ENCODE measurements at places on chromosomes 5 and 9.

GRCh38 chr5:137858223-137858916, 9.3 kb upstream of the MYOT start:
- no peak for DNase-seq

DNA sequence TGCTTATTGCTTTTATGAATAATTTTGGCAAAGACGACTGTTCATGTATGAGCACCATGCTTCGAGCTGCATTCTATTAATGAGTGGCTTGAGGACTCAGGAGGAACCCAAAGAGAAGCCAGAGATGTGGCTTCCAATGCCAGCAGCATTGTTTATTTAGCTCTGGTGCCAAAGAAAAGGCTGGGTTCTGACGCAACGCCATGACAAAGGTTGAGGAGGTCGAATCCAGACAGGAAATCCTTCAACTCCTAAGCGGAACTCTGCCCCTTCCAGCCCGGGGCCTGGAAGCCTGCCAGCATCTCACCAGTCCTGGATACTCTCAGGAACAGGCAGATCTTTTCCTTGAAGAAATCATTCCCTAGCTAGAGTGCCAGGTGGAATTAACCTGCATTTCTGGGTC, 104.4 kb downstream of the ARHGAP26 start:
- DNase-seq = peak; percentile 54

- no peak for DNase-seq
Measured at GRCh38 chr5:176875783-176876505, 23.2 kb downstream of the HK3 start.

DNA sequence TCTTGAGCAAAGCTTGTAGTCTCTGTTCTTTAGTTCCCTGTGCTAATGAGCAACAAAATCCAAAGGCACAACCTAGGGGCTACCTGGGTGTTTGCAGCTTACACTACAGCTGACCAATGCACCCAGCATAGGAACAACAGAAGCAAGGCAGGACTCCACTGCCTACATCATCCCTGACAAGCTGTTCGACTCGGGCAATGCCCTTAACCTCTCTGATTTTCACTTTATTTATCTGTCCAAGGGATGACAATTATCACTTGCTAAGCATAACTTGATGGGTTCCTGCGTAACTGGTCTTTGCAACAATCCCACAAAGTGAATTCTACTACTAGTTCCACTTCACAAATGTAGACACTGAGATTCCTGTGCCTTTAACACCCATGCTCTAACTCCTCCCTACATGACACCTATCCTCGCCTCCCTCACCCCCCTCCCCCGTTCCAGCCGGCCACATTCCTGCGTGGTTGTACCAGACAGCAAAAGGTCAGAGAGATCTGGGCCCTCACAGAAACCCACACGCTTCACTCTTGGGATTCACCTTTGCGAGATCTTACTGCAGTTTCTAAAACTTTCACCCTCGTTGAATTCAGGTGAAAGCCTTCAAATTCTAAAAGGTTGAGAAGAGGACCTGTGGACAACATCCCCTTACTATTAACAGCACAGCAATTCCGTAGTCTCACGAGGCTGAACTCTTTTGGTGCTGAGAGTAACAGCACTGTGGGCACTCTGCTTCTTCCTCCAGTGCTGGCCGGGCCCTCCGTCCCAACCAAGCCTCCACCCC, 995 bp downstream of the IPPK start:
- peak; percentile 79 for DNase-seq

- no peak for DNase-seq
Measured at GRCh38 chr5:39730699-39731098, 305.9 kb upstream of the DAB2 start.

- DNase-seq = no peak
Measured at GRCh38 chr5:141343242-141343952, at the start of gene PCDHGA3. TSS of gene PCDHGA3 (plus strand) at chr5:141343829. CDS start at chr5:141344034, 205 bp downstream.

GRCh38 chr5:72602696-72603685, 95.8 kb upstream of the ZNF366 start:
- no peak for DNase-seq

- DNase-seq = no peak
Measured at GRCh38 chr5:666816-667498, 26.2 kb downstream of the TPPP start.

- no peak for DNase-seq
Measured at GRCh38 chr5:132493821-132494220, 3.2 kb upstream of the IRF1 start.

DNA sequence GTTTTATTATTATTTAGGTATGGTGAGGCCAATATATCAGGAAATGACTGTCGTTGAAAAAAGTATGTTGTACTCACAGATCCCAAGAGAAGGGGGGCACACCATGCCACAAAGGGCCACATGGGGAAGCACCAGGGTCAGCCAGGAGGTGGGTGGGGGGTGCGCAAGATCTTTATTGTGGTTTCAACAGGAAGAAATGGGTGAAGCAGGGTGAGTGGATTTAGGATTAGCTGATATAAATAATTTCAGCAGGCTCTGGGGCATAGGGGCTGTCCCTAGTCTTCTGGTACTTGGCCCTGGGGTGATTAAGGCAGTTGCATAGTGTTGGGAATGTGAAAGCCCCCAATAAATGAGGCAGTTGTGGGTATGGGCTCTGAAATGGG, 8.6 kb downstream of the PDCD1LG2 start:
- DNase-seq = no peak

All from H54 (cell line).